Lung (tissue), 17 donors: ENCODE measurements at places on chromosomes 11 and 22.

DNA sequence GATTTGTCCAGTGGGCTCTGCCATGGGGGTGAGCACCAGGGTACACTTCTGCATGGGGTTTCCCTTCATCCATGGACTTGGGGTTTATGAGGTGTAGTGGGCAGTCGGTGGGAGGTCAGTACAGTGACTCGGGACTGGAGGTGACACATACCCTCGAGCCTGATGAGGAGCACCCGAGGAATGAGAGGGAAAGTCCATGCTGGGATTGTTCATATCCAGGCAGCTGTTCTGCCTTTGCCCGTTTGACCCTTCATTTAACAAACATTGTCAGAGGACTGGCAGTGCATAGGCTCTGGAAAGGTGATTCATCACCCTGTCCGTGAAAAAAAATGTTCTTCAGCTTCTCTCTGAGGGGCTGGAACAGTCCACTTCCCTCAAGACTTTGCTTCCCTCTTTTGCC lies 2.7 kb downstream of the NAV2 start:
- DNase-seq, result no peak

- no peak for DNase-seq
Measured at GRCh38 chr11:73981051-73981805, 1.4 kb downstream of the UCP2 start.

DNA sequence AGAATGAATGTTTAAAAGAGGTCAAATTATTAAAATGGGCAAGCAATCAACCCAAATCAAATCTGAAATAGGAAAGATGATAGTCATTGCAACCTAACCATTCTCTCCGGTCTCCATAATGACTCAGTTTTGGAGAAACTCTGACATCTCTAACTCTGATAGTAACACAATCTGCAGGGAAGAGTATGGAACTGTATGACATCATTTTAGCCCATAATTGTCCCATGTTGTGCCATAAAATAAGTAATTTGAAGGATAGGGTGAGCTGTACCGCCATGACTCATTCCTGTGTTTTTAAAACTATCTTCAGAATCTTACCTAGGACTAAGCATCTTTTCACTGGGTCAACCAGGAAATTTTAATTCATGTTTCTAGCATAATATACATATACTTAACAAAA lies 350.8 kb downstream of the DLG2 start:
- DNase-seq, result no peak

- DNase-seq, result peak; percentile 34
Measured at GRCh38 chr11:108220721-108221336, 1.6 kb downstream of the NPAT start.

- no peak for DNase-seq
Measured at GRCh38 chr22:49880281-49880680, 26.6 kb downstream of the ZBED4 start.

- DNase-seq, result no peak
Measured at GRCh38 chr11:75631086-75631730, 37.6 kb downstream of the MAP6 start.

DNA sequence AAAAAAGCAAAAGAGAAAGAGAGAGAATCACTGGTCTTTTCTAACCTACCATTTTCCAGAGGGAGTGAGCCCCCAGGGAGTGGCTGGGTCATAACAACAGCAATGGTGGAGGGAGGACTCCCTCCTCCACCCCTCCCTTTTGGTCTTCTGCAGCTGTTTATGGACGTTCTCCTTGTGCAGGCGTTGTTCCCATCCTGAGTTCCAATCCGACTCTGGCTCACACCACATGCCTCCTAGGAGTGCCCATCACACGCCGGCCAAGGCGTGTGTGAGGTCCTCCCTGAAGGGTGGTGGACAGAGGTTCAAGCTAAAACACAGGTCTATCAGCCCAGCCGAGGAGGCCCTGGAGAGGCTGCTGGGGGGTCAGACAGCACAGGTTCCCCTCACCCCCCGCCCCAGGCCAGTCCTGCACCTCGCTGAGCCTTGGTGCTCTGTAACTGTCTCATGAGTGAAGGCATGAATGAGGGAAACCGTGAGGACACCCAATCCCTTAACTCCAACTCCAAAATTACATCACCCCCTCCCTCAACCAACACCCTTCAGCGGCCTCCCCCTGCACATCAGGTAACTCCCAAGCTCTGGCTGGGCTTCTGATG lies 29.4 kb downstream of the IFT27 start:
- no peak for DNase-seq

DNA sequence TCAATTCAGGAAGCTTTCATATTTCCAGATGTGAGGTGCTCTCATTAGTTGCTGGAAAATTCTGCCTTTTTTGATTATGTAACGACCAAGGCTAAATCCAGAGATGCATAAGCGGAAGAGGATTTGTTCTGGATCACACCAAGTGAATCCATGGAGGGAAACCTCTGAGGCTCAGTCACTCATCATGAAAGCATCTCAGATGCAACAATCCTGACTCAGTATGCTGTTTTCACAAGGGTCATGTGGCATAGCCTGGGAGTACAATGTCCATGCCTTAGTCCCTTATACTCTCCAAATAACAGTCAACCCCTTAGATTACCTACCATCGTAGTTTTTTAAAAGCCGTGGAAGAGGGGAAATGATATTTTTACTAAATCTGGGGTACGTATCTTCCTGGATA lies 445.6 kb downstream of the NTM start:
- no peak for DNase-seq

DNA sequence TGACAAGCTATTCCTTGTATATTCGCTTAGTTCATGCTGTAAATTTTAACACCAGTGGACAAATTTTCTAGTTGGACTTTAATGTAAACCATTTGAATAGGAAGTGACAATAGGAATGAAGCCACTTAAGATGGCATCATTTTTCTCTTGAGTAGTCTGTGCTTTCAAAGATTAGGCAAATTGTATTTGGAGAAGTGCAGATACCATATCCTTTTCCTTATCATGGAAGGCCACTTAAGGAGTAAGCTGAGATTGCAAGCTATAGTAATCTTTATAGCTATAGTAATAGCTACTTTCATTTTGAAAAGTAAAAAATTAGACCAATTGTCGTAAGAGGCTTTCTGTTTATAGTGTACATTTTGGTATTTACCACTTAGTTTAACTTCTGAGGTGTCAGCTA lies 12.8 kb downstream of the CAPRIN1 start:
- DNase-seq, result no peak

- no peak for DNase-seq
Measured at GRCh38 chr11:3192511-3193372, 25.9 kb downstream of the MRGPRG start.

DNA sequence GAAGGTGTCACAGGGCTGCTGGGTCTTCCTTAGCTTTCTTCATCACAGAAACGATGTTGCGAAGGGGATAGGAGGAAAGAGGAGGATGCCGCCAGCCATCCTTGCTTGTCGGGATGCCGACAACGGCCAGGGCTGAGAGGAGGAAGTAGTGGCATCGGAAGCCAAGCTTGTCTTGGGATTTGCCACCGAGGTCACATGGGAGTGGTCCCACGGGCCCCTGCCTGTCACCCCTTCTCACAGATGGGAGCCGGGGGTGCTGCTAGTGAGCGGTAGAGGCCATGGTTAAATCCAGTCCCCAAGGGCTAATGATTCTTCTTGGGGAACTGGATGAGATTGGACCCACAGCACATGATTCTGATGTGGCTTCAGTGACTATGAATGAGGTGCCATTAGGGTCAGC lies 1375.8 kb downstream of the BRD1 start:
- no peak for DNase-seq

DNA sequence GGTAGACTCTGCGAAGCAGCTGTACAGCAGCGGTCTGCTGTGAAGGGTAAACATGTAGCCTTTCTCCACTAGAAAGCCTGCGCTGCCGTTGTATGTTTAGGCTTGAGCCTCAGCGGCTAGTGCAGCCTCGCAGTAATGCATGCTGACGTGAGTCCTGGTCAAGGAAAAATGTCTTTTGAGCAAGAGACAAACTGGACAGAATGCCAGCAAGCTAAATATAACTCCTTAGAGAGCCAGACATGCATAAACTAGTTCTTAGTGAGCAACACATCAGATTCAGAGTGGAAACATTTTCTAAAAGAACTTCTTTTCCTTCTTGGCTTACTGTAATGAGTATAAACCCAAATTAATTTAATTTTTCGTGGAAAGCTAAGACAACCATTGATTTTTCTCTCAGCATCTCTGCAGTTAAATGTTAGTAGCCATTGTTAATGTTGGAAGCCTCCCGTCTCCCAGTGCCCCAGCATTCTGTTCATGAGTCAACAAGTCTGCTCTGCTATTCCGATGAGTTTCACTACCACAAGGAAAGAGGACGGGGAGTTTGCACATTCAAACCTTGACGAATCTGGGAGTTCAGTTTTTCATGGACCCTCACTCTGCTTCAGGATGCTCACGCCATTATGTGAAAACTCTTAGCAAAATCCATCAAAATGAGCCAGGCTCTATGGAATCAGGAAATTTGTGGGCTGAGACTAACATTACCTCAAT lies 51.4 kb downstream of the JAM3 start:
- DNase-seq, result peak; percentile 76

DNA sequence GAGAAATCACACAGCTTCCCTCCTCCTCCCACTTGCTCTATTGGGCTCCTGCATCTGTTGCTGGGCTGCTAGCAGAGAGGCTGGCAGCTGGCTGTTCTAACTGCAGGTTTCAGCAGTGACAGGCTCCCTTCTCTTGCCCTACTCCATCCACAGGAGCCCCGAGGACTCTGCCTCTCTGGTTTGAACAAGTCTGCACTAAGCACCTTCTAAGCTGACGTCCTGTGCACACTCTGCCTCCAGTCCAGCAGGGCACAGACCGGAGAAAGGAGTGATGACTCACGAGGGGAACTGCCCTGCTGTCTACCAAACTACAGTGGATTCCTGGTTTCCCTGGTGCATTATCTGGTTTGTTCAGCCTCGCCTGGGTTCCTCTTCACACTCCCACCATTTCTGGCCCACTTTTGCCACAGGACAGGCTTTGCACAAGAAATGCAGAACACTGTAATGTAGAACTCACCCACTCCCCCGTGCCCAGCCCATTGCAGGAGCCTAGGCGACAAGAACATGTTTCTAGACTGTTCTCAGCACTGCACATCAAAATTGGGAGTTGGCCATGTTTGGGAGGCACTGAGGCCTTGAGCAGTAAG lies 26.0 kb downstream of the IL10RA start:
- DNase-seq, result no peak

- DNase-seq, result no peak
Measured at GRCh38 chr11:6067502-6067901, 36.9 kb upstream of the OR56A1 start.

- no peak for DNase-seq
Measured at GRCh38 chr11:67627441-67627811, 2.3 kb downstream of the NUDT8 start.

- DNase-seq, result peak; percentile 50
Measured at GRCh38 chr22:28171115-28171514, 252.1 kb upstream of the PITPNB start.

DNA sequence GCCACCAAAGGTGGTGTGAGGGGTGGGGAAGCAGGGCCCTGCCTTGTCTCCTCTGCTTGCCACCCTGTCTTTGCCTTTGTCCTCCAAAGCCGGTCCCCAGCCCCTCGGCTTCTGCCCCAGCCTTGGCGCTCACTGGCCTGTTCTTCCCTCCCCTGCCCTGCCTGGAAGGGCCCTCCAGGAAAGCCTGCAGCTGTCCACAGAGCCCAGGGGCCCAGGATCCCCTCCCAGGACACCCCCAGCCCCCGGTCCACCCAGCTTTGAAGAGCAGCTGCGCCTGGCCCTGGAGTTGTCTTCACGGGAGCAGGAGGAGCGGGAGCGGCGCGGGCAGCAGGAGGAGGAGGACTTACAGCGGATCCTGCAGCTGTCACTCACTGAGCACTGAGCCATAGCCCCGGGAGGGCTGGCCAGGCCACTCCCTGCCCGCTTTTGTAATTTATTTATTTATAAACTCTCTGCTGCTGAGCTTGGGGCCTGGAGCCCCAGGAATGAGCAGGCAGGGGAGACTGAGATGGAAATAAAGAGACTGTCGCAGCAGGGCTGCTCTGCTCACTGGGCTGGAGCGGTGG lies 1.3 kb upstream of the SSH3 start:
- peak; percentile 59 for DNase-seq

- DNase-seq, result no peak
Measured at GRCh38 chr11:399731-400211, 5.8 kb downstream of the PKP3 start.

DNA sequence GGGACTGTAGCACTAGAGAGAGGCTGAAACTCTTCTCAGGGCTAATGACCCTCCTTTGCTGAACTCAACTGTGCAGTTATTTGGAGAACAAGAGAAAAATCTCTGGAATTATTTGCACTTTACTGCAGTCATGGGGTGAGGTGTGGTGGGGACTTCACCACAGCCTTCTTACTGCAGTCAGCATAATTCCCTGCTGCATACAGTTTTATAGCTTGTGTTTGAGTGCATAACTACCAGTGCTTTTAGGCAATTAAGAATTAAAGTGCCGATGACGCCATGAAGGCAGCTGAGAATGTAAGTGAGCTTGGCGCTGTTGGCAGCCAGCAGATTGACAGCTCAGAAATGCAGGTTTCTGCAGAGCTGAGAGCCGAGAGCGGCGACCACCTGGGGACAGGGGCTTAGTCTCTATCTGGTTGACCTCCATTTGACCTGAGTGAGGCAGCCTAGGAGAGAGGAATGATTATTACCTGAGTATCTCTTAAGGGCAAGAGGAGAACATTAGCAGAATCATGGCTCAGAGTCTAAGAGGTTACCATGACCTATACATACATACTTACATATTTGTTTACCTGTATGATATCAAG lies 830.0 kb downstream of the NTM start:
- DNase-seq, result peak; percentile 63

- peak; percentile 23 for DNase-seq
Measured at GRCh38 chr11:118514103-118514502, 13.2 kb upstream of the TTC36 start.

DNA sequence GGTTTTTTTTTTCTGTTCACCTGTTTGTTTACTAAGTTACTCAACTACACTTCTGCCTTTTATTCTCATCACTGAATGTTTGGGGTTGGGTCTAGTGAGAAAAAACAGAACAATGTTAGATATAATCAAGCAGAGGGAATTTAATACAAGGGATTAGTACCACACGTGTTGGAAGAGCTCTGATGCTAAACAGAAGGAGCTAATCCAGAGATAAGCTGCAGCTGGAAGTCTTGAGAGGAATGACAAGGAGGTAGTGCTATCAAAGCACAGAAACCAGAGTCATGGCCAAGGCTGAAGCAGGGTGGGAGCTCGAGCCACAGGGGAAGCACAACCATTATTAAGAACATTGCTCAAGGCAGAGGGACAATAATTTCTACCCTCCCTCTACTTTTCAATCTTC lies 604.1 kb upstream of the ANO5 start:
- no peak for DNase-seq
